Hepatic stellate cell (primary cell): ENCODE measurements at places on chromosomes 11 and 22.

DNA sequence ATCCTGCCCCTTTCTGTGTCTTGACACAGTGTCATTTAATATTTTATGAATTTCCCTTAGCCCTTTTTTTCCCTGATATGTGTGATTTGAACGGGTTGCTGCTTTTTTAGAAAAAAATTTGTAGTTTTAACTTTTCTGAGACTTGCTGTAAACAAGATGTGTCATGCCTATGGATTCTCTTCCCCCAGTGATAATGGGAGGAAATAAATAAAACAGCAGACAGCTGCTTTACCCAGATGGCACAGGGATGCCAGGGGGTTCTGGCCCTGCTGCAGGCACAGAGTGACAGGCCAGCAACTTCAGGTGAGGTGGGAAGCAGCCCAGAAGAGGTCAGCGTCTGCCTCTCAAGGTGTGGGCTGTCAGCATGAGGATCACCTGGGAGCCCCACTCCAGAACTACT, 266.9 kb downstream of the KIRREL3 start:
- peak; percentile 30 for DNase-seq

DNA sequence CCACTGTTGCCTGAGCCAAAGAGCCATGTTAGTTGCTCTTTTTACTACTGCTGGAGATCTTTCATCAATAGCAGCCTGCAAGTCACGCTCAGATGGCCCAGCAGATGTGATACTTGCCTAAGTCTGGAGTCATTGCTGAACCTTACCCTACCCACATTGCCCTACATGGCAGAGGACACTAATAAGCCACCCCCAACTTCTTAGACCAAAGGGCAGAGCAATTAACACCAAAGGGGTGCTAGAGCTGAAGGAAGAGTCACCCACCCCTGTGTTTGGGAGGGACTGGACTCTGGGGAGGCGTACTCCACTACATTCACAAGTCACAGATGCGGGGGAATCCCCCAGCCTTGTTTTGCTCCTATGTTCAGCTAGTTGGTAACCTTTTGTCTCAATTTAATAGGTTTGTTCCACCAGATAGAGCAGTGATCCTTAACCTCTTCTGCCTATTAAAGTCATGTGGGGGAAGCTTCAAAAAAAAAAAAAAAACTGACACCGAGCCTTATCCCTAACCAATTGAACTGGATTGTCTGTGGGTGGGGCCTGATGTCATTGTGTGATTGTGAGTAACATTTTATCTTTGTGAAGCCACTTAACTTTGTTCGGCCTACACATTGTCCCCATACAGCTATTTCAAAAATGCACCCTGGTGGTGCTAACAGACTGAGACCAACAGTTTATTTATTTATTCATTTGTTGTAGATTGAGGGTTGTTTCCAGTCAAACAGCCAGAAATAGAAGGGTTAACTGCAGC, 13.1 kb downstream of the ADM start:
- no peak for DNase-seq

- DNase-seq, result no peak
These were observed 203.1 kb upstream of the BLID start for GRCh38 chr11:122319085-122319484.

- no peak for DNase-seq
These were observed 129.0 kb upstream of the TEAD1 start for GRCh38 chr11:12544986-12545775.

DNA sequence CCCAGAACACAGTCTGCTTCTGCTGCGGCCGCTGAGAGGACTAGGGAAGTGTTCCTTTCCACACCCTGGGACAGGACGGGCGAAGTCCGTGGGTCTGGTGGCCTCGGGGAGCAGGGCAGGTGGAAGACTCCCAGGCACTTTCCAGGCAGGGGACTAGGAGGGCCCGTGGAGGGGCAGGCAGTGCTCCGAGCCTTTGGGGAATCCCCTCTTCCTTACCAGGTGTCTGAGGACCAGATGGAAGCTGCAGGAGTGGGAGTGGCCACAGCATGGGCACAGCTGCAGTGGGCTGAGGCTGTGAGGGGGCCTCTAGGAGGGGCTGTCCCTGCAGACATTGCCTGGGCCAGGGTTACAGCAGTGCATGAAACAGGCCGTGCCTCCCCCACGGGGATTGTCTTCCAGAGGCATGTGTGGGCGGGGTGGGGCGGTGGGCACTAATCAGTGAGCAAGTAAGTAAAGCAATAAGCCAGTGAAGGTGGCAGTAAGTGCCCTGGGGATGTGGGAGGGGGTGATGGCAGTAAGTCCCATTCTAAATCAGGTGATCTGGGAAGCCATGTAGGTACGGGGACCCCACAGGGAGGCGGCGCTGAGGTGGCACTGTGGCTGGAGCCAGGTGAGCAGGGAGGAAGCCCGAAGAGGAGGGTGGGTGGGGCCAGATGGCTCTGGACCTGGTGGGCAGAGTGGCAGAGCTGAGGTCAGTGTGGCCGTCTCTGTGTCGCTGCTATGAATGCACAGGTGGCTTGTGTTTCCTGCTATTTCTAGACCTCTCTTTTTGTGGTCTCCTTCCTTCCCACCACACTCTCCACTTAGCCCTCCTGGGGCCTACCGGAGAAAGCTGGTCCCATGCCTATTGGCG, 66.4 kb downstream of the CTTN start:
- DNase-seq, result no peak

DNA sequence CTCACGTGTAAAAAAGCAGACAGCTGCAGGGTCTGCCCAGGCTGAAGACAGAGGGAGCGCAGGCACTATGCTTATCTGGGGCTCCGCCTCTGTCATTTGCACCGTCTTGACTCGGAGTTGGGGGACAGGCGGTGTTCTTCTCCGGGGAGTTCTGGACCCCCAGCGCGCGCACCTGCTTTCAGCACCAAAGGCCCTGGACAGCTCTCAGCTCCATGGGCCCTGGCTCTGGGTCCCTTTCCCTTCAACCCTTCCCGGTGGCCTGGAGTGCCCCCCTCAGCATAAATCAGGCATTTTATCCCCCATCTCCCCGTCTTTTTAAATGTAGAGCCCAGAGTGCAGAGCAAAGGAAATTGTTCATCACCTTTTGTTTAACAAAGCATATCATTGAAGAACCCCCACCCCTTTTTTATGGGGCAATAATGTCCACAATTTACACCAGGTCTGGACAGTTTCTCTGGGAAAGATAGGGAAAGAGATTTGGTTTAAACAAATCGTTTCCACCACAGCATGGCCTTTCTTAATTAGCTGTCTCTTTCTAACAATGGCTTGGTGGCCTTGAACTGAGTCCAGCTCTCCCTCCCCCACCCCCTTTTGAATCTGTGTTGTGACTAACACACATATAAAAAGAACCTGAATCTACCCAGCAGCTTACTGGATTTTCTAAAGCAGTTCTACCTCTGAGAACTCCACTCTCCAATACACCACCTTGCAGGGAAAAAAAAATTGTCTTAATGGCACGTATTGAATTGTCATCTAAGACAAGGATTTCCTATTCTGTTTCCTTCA, 1.7 kb downstream of the SEZ6L start:
- DNase-seq, result no peak

DNA sequence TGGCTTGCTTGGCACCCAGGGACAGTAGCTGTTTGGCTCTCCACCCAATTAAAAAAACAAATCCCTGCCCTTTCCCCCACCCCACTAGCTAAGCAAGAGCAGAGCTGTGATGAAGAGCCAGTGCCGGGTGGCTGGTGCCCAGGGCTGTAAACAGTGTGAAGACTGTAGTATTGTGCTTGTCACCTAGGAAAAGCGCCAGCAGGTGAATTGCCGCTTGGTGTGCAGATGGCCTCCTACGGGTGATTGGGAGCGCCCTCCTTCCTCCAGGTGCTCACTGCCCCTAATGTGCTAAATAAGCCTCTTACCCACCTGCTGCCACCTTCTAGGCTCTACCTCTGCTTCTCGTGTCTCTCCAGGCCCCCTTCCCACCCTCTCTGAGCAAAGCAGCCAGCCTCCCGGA, 18.4 kb upstream of the RAPSN start:
- DNase-seq, result no peak

DNA sequence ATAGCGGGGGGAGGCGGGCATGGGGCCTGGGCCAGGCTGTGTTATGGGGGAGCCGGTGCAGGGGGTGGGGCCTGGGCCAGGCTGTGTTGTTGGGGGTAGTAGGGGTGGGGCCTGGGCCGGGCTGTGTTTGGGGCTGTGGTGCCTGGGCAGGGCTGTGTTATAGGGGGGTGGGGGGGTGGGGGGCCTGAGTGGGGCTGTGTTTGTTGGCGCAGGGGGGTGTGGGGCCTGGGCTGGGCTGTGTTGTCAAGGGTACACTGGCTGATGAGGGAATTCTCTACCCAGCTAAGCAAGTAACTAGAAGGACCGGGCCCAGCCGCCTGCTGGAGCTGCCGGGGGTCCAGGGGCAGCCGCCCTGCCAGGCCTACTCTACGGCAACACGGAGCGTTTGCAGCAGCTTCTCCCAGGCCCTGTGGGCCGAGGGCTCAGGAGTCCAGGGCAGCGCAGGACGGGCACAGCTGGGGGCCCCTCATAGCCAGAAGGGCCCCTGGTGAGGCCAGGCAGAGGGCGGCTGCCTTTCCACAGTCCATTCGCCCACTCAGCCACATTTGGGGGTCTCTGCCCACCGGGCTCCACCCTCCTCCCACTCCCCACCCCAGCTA, 10.1 kb upstream of the PIM3 start:
- no peak for DNase-seq

GRCh38 chr11:2655016-2655719, 44.6 kb downstream of the KCNQ1OT1 start:
- no peak for DNase-seq

- DNase-seq, result no peak
These were observed 69.2 kb downstream of the AMOTL1 start for GRCh38 chr11:94837317-94837716.

GRCh38 chr22:50507991-50508884, at the start of gene NCAPH2:
NCAPH2 (plus strand) TSS chr22:50508224; CDS start chr22:50508338, 114 bp downstream.
- DNase-seq, result peak; percentile 100

- DNase-seq, result peak; percentile 77
These were observed 534 bp downstream of the RBFOX2 start for GRCh38 chr22:36027935-36028645.

DNA sequence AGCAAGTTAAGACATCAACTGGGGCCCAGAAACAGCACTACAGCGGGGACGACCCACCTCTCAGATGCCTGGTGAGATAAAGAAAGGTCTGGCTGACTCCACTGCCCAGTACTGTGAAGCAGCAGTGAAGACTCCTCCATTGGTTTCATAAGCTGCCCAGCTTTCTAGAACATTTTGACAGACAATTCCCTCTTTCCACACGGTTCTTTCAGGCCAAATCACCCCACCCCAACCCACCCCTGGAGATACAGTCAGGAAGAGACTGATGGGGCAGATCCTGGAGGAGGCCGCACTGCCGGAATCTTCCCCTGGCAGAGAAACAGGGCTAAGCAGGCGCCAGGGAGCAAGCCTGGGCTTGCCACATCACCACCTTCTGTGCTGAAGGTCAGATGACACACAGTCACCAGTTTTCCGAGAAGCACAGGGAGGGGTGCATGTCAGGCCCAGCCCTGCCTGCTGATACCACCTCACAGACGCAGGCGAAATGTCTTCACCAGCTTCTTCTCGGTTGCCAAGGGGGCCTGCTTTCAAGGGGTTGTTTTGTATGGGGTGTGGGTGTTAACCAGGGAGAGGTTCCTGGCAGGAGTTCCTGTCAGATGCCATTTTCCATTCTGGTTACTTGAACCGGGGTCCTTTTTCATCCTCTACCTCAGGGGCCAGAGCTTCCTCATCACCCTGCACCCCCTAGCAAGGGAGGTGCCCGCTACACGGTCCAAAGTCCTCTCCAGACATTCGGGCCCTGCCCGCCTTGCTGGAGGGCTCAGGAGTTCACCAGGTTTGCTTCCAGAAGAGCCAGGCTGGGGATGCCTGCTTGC, 1.4 kb upstream of the NEAT1 start:
- DNase-seq, result peak; percentile 87

DNA sequence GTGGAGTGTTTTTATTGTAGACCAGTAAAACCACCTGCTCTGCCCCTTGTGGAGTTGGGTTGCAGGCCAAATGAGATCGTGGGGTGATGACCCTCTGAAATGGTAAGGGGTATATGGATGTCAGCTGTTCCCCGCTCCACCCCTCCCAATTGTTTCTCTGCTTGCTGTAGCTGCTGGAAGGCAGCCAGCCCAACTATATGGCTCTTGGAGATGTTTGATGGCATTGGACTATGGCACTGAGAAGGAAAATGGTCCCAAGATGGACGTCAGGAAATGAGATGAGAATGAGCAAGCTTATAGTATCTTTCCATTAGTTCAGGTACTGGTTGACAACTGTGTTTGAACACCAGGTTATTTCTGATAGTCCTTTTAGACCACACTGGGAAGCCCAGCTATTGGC, 94.8 kb upstream of the SORL1-AS1 start:
- no peak for DNase-seq

- DNase-seq, result peak; percentile 38
These were observed 759 bp downstream of the DESI1 start for GRCh38 chr22:41619979-41620588.

DNA sequence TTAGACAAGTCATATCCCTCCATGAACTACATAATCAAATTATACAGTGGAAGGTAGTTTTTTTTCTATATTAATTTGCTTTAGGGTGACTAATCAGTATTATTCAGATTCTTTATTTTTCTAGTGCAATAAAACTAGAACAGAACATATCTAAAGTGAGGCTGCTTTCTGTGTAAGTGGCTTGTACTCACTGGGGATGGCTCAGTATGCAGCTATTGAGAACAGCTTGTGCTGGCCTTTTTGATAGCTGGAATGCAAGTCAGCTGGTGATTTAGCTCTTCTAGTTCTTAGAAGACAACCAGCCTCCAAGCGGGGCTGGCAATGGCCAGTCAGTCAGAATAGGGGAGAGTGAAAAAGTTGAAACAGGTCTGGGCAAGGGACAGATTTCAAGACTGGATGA, 119.4 kb downstream of the BLID start:
- DNase-seq, result no peak

- DNase-seq, result no peak
These were observed 258.5 kb downstream of the CNTN5 start for GRCh38 chr11:99279266-99279665.

- no peak for DNase-seq
These were observed 16.9 kb downstream of the IL18BP start for GRCh38 chr11:72015511-72016061.

DNA sequence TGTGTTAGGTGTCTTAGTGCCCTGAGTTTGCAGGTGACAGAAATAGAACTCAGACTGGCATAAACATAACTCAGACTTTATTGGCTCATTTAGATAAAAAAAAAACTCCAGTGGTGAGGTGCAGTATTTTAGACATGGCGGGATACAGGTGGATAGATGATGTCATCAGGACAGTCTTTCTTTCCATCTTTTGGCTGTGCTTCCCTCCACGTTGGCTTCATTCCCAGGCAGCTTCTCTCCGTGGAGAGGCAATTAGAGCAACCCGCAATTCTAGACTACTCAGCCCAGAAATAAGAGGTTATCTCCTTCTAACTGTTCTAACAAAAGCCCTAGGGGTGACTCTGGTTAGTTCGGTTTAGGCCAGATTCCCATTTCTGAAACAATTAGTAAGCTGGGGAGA, 40.5 kb downstream of the NCAM1 start:
- DNase-seq, result no peak
